ENCODE measurements at places on chromosomes 6 and 20.

DNA sequence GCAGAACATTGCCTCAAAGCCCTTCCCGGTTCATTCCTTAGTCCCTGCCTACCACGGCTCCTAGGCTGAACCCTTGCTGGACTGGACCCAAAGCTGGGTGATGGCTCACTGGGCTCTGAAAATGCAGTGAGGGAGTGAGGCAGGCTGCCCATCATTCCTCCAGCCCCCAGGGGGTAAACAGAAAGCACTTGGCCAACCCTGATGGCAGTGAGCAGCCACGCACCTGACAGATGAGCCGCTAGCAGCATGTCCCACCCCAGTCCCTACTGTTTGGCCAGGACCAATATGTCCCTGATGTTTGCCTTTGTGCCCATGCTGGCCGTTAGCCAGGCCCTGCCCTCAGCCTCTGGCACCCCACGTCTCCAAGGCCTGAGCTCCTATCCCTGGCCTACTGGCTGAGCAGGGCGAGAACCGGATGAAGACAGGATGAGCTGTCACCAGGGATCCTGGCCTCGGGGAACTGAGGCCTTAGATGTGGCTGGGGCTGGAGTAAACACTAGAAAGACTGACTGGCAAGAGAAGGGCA lies 19.4 kb upstream of the BAK1 start:
- no peak for DNase-seq

DNA sequence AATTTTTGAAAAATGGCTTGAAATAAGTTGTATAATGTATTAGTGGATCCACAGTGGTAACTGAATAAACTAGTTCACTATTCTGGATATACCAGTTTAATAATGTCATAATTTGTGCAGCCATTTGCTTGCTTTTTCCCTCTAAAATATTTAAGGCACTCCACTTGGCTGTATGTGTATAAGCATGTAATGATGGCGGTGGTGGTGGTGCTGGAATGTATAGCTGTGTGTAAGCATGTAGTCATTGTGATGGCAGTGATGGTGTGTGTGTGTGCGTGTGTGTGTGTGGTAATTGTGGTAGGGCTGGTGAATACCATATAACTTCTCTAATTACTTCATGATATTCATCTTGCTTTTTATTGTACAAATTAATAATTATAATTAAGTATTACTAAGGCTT lies 89.2 kb upstream of the HIVEP1 start:
- DNase-seq = no peak

GRCh38 chr6:144439016-144439415 lies 153.9 kb downstream of the UTRN start:
- DNase-seq = no peak

DNA sequence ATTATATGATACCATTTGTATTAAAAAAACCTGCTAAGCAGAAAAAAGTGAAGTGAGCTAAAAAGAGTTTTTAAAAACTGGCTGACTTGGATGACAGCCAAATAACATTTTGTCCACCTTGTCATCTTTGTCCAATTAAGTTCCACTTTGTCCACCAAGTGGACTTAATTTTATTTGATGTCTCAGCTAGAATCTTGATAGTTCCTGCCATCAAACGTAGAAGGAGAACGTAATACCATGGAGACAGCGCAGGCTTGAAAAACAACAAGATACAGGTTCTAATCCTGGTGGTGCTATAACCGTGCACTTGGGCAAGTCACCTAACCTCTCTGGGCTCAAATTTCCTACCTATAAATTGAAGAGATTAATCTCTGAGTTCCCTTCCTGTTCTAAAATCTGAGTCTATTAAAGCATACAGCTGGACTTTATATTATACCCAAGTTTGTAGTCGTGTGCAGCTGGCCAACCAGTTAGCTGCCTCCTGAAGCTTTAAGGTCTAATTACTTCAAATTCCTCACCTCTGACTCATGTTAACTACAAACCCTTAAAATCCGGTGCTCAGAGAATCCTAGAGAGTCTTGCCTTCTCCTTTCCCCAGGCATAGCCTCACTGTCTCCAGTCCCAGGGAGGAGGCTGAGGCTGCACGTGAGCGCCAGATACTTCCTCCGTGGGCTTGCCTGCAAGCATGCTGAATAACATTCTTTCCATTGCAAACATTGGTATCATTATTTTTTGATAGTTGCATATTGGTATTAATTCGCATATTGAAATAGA lies 16.8 kb downstream of the TMEM244 start:
- no peak for DNase-seq

DNA sequence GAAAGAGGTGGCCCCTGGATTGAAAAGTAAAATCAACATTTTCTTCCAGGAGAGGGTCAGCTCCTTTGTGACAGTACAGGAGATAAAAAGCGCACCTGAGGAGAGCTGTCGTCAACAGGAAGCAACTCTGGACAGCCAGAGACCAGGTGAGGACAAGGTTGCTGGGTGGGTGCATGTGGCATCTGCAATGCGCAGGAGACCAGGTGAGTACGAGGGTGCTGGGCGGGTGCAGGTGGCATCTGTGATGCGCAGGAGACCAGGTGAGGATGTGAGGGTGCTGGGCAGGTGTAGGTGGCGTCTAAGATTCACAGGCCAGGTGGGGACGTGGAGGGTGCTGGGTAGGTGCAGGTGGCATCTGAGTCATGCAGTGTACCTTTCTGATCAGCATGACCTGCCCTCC lies 38.4 kb downstream of the WDR27 start:
- DNase-seq = no peak

DNA sequence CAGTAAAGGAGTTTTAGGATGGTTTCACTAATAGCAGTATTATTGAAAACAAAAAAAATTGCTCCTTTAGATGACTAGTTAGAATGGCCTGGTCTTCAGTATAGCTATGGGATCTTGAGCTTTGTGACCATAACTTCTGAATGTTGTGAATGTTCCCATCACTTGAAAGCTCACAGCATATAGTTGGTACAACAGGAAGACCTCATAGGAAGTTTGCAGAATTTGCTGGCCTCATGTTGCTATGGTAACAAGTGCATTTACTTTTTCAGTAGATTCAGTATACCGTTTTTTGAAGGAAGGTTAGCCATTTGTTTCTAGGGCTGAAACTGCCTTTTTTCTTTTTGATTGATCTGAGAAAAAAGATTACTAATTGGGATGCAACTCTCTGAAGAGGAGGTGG lies 8.3 kb downstream of the PHF3 start:
- DNase-seq = no peak

DNA sequence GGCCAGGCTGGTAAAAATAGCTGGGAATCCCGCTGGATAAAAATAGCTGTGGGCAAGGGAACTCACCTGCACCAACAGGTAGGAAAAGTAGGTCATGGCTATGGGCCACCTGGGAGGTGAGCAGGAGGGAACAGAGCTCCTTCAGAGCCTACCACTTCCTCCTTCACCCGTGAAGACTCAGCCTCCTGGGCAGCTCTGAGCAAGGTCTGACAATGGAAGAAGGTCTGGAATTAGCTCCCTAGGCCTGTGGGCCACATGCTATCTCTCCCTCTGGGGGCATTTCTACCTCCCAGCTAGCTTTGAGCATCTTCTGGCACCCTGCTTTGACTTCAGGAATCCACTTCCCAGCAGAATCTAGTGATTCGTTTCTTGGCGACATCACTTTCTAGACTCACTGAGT lies 153.9 kb downstream of the MRPL14 start:
- no peak for DNase-seq

- DNase-seq = no peak
Measured at GRCh38 chr6:139711804-139712585, 337.5 kb upstream of the CITED2 start.

- DNase-seq = no peak
Measured at GRCh38 chr6:170208651-170209353, 82.1 kb downstream of the DLL1 start.

DNA sequence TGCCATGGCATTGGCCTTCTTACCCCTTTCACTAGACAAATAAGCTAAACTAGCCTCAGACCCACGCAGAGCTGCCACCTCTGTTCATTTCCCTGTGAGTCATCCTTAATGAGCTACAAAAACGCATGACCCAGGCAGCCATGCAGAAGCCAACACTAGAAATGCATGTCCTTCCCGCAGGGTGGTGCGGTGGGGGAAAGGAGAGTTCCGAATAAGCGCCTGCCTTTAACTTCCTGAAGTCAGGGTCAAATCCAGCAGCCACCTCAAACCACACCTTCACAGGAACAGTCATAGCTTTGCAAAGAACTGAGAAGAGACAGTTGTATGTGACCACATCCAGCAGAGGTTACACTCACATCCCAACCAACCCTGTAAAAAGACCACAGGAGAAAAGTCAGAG lies 40.4 kb downstream of the IRF4 start:
- DNase-seq = no peak

- DNase-seq = no peak
Measured at GRCh38 chr6:24448396-24448795, 41.0 kb downstream of the GPLD1 start.

DNA sequence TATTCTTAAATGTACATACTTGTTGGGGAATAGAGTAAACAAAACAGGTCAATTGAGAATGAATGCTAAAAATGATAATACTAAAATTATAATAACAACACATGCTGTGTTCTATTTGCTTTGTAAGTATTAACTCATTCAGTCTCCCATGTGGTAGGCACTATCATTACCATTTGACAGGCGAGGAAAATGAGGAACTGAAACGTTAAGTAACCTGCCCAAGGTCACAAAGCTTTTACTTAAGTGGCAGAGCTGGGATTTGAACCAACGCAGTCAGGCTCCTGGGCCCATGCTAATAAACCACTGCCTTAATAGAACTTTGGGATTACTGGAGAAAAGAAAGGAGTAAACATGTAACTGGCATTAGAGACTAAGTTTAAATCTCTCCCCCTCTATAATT lies 3.8 kb downstream of the NSFL1C start:
- DNase-seq = no peak

DNA sequence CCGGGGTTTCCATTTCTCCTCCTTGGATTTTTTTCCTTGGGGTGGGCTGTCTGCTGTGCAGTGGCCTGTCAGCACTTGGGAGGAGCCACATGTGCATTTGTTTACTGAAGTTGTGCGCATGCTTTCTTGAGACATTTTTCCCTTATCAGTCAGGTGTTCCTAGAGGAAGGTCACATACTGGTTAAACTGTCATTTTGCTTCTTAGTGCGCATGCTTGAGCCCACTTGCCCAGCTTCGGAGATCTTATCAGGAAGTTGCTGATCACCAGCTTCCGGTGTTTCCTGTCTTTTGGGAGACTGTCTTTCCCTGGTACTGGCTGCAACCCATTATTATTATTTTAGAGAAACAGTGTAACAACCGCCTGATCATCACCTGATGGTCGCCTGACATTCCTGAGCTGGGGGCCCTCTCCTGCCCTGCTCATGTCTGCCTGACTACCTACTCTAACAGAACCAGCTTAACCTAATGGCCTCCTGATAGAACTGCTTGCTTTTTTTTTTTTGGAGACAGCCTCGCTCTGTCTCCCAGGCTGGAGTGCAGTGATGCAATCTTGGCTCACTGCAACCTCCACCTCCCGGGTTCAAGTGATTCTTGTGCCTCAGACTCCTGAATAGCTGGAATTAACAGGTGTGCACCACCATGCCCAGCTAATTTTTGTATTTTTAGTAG lies 378 bp upstream of the ERVFRD-1 start:
- DNase-seq = peak; percentile 80
